ENCODE measurements at places on chromosomes 11 and 22. TPM values are rescaled to one million over a fixed set of nuclear protein-coding genes. Genes with fewer than 3 reads are reported as not detected.

Gene LSP1
- total RNA-seq: 247 TPM

Gene PLEKHA7
- 6.6 TPM for total RNA-seq

Gene KCNQ1OT1
- total RNA-seq: 0.22 TPM

Gene CCDC116
- not detected for total RNA-seq

Gene C22orf42
- total RNA-seq: not detected

Gene SLC22A8
- total RNA-seq: not detected

Gene SLC35F2
- total RNA-seq: 28.1 TPM

Gene SSTR3
- 8.5 TPM for total RNA-seq

Gene GAL
- 3.8 TPM for total RNA-seq

Gene NLRP14
- 0.16 TPM for total RNA-seq

Gene ASCL2
- total RNA-seq: 3.4 TPM

- peaks cover 5% of the 10 kb centered on the region for H3K36me3 ChIP-seq
- H3K4me1 ChIP-seq: peaks cover 41% of the 10 kb centered on the region
- peak overlapping the region; percentile 62 for H3K27ac ChIP-seq
- peak overlapping the region; percentile 92 for H3K4me3 ChIP-seq
- H3K27me3 ChIP-seq: no peaks in the 10 kb centered on the region
These were observed 1.8 kb downstream of the SERGEF start for GRCh38 chr11:18010977-18011586.

DNA sequence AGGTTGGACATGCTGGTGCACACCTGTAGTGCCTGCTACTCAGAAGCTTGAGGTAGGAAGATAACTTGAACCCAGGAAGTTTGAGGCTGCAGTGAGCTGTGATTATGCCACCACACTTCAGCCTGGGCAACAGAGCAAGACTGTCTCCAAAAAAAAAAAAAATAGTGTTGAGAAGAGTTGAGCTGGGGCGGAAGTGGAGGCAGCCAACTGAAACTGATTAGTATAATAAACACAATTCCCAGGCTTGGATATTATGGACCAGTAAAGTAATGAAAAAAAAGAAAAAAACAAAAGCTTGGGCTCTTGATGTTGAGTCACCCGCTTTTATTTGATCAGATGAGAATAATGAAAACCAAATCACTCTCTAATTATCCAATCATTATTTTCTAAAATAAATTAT lies 21.0 kb downstream of the LDLRAD3 start:
- H3K4me3 ChIP-seq: no peak overlapping the region
- no peak for DNase-seq
- no peaks in the 10 kb centered on the region for H3K36me3 ChIP-seq
- no peak overlapping the region for H3K27ac ChIP-seq

- H3K36me3 ChIP-seq: no peaks in the 10 kb centered on the region
- H3K27ac ChIP-seq: no peak overlapping the region
- H3K4me3 ChIP-seq: no peak overlapping the region
- H3K27me3 ChIP-seq: peaks cover 2% of the 10 kb centered on the region
- no peaks in the 10 kb centered on the region for H3K4me1 ChIP-seq
These were observed 43.1 kb downstream of the CCDC73 start for GRCh38 chr11:32751381-32751780.

- no peak overlapping the region for H3K4me3 ChIP-seq
- peaks cover 27% of the 10 kb centered on the region for H3K4me1 ChIP-seq
- H3K36me3 ChIP-seq: no peaks in the 10 kb centered on the region
- DNase-seq: no peak
- peaks cover 20% of the 10 kb centered on the region for H3K27me3 ChIP-seq
These were observed 58.8 kb downstream of the ENDOD1 start for GRCh38 chr11:95148406-95148805.

DNA sequence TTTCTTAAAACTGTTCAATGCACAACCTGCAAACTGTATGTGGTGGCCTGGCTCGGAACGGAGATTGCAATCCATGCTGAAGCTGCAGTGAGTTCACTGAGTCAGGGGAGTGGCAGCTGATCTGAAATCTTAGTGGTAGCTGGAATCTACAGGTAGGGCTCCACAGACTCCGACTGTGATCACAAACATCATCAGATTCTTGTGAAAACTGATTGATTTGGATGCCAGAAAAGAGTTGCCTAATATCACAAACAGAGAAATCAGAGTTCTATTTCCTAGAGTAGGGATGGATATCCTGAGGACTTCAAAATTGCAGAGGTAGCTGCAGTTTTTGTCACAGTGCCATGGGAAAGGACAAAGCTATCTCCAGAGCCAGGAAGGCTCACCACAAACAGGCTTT lies 57.5 kb upstream of the SC5D start:
- no peak overlapping the region for H3K4me3 ChIP-seq
- H3K4me1 ChIP-seq: peaks cover 9% of the 10 kb centered on the region
- H3K27me3 ChIP-seq: peaks cover 25% of the 10 kb centered on the region

DNA sequence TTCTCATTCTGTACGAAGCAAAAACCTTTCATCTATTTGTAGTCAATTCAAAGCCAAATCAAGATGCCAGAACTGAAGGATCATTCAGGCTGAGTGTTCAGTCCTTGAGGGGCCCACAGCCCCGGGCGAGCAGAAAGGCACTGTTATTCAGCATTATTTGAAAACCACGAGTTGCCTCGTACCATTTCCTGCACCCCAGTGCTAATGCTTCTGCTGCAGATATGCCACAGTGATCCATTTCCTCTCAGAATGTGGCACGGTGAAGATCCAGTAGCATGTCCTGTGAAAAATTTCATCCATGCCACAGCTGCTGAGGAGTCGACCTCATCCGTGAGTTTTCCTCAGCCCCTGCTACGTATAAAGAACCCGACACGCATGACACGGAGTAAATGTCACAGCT lies 85.4 kb downstream of the OSBP2 start:
- no peak for DNase-seq
- no peak overlapping the region for H3K27ac ChIP-seq
- H3K27me3 ChIP-seq: peaks cover 2% of the 10 kb centered on the region
- no peak overlapping the region for H3K4me3 ChIP-seq
- no peaks in the 10 kb centered on the region for H3K4me1 ChIP-seq
- H3K36me3 ChIP-seq: no peaks in the 10 kb centered on the region

DNA sequence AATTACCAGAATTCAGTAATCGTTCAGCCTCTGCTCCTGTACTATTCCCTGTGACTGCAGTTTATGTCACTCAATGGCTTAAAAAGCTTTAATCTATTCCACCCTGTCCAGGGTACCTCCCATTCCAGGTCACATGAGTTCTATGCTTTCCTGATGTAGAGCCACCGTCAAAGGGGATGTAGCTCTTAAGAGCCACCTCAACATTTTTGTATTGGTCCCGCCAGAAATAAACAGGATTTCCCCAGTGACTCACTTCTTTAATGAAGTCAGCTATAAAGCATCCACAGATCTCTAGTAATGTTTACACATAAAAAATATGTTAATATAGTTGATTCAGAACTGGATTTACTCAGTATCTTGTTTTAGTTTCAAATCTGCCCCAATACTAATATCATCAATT lies 1.3 kb upstream of the OR8D1 start:
- no peak overlapping the region for H3K4me3 ChIP-seq
- H3K36me3 ChIP-seq: no peaks in the 10 kb centered on the region
- no peak overlapping the region for H3K27ac ChIP-seq

GRCh38 chr11:71491531-71491930 lies 35.5 kb upstream of the KRTAP5-7 start:
- peaks cover 23% of the 10 kb centered on the region for H3K4me1 ChIP-seq
- H3K27me3 ChIP-seq: no peaks in the 10 kb centered on the region
- H3K27ac ChIP-seq: no peak overlapping the region
- no peak for DNase-seq

GRCh38 chr22:41683052-41683451 lies 5.6 kb downstream of the SNU13 start:
- H3K27me3 ChIP-seq: no peaks in the 10 kb centered on the region
- peaks cover 42% of the 10 kb centered on the region for H3K36me3 ChIP-seq
- H3K4me1 ChIP-seq: peaks cover 32% of the 10 kb centered on the region
- peak overlapping the region; percentile 100 for H3K4me3 ChIP-seq

- H3K27me3 ChIP-seq: peaks cover 8% of the 10 kb centered on the region
- DNase-seq: no peak
- H3K4me1 ChIP-seq: no peaks in the 10 kb centered on the region
- H3K27ac ChIP-seq: no peak overlapping the region
- H3K4me3 ChIP-seq: no peak overlapping the region
These were observed 22.9 kb downstream of the MMP13 start for GRCh38 chr11:102932678-102933077.

DNA sequence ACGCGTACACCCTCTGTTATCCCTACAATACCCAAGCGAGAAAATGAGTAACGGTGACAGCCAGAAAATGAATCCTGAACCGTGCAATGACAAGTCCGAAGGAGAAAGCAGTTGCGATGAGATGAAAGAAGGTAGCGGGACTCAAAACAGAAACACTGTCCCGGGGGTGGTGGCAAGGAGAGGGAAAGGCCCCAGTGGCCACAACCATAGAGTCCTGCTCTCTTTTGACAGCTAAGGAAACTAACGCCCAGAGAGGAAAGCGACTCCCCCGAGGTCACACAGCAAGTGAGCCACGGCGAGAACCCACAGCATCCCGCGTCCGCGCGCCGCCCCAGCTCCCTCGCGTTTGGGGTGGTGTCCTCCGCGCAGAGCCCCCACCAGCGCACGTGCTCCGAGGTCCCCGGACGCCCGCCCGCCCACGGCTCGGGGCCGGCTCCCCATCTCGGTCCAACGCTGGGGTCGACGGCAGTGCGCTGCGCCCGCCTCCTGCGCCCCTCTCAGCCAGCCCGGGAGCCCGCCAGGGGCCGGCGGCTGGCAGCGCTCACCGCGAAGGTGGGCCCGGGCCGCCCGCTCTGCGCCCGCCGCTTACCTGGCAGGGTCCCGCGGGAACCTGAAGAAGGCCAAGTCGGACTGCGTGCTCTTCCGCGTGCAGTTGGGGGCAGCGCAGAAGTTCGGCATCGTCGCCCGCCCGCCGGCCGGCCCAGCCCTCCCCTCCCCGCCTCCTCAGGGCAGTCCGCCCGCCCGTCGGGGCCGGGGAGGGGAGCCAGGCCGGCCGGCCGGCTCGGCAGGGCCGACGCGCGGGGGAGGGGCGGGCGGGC lies 564 bp downstream of the THAP12 start:
- H3K4me1 ChIP-seq: peaks cover 53% of the 10 kb centered on the region
- DNase-seq: peak; percentile 81
- H3K27me3 ChIP-seq: no peaks in the 10 kb centered on the region
- H3K36me3 ChIP-seq: peaks cover 8% of the 10 kb centered on the region
- peak overlapping the region; percentile 97 for H3K27ac ChIP-seq
- peak overlapping the region; percentile 87 for H3K4me3 ChIP-seq

DNA sequence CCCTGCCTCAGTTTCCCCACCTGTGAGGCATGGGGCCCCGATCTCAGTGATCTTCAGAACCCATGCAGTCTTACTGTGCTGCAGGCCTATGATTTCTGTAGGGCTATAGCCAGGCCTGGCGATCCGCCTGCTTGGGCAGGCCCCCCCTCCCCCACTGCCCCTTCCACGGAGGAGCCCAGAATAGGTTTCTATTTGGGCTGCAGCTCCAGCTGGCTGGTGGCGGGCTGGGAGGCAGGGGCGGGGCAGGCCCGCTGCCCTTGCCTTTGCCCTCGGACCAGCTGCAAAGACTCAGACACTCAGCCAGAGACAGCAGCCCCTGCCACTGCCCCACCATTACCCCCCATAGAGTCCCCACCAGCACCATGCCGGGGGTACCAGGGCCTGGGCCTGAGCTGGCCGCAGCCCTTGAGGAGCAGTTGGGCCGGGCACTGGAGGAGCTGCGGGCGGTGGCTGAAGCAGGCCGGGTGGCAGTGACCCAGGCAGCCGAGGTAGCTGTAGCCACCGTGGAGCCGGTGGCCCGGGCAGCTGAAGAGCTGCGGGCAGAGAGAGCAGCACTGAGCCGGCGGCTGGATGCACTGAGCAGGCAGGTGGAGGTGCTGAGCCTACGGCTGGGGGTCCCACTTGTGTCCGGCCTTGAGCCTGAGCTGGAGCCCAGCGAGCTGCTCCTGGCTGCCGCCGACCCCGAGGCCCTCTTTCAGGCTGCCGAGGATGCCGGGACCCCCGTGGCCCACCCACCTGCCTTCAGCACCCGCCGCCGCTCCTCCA lies 12.2 kb downstream of the SMTN start:
- H3K4me1 ChIP-seq: no peaks in the 10 kb centered on the region
- DNase-seq: no peak
- H3K27ac ChIP-seq: no peak overlapping the region

- no peak overlapping the region for H3K4me3 ChIP-seq
- no peak for DNase-seq
- no peaks in the 10 kb centered on the region for H3K36me3 ChIP-seq
- peaks cover 26% of the 10 kb centered on the region for H3K4me1 ChIP-seq
These were observed 68.2 kb upstream of the SESN3 start for GRCh38 chr11:95299078-95299679.

DNA sequence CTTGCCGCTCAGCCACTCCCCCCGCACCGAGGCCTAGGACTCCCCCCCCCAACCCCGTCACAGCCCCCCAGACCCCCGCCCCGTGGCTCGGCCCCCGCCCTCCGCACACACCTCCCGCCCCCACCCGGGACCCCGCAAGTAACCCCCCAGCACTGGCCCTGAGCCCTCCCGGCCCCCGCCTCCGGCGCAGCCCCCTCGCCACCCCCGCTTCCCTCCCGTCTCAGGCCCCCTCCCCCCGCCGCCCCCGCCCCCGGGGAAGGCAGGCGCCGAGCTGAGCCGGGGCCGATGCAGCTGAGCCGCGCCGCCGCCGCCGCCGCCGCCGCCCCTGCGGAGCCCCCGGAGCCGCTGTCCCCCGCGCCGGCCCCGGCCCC lies 1.5 kb downstream of the SHANK3 start:
- peak; percentile 22 for DNase-seq
- no peak overlapping the region for H3K4me3 ChIP-seq
- no peaks in the 10 kb centered on the region for H3K36me3 ChIP-seq

DNA sequence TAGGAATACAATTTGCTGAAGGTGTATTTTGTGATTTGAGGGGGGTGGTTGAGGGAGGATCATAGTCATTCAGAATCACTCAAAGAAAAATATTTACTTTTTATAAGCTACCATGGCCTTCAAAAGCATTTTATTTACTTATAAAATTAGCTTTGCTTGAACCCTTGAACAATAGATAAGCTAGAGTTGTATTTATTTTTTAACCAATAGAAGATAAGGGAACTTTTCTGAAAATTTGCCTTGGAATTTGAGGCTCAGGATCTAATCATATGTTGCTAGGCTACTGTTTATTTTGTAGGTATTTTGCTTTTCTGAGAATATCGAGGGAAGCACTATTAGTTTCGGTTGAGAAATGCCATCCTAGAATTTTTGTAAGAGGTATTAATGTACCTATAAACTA lies 82.1 kb downstream of the EMSY start:
- no peak for DNase-seq
- H3K36me3 ChIP-seq: peaks cover 29% of the 10 kb centered on the region
- no peaks in the 10 kb centered on the region for H3K27me3 ChIP-seq
- H3K4me3 ChIP-seq: no peak overlapping the region
- H3K27ac ChIP-seq: no peak overlapping the region

DNA sequence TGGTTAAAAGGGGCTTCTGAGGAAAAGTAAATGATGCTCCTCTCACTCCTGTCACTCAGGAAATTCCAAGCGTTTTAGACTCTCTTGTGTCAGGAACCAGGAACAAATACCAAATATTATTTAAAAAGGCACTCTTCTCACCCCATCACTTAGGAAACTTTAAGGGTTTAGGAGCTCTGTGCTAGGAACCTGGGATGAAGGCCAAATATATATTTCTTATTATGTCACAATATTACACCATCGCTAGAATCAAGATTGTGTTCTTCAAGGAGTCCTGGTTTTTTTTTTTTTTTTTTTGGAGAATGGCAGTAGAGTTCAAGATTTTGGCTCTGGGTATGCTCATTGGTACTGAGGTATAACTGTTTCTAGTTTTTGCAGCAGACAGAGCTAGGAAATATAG lies 79.0 kb upstream of the HEPHL1 start:
- DNase-seq: no peak
- no peaks in the 10 kb centered on the region for H3K4me1 ChIP-seq
- no peak overlapping the region for H3K4me3 ChIP-seq
- H3K36me3 ChIP-seq: no peaks in the 10 kb centered on the region
- H3K27ac ChIP-seq: no peak overlapping the region

- H3K4me1 ChIP-seq: no peaks in the 10 kb centered on the region
- H3K4me3 ChIP-seq: no peak overlapping the region
- no peaks in the 10 kb centered on the region for H3K36me3 ChIP-seq
- DNase-seq: no peak
These were observed 1025.9 kb downstream of the NTM start for GRCh38 chr11:132396318-132396717.
